ENCODE measurements at places on chromosomes 11 and 22.
A peak's percentile ranks its signal among the peaks of the same experiment; 100 is the strongest.

DNA sequence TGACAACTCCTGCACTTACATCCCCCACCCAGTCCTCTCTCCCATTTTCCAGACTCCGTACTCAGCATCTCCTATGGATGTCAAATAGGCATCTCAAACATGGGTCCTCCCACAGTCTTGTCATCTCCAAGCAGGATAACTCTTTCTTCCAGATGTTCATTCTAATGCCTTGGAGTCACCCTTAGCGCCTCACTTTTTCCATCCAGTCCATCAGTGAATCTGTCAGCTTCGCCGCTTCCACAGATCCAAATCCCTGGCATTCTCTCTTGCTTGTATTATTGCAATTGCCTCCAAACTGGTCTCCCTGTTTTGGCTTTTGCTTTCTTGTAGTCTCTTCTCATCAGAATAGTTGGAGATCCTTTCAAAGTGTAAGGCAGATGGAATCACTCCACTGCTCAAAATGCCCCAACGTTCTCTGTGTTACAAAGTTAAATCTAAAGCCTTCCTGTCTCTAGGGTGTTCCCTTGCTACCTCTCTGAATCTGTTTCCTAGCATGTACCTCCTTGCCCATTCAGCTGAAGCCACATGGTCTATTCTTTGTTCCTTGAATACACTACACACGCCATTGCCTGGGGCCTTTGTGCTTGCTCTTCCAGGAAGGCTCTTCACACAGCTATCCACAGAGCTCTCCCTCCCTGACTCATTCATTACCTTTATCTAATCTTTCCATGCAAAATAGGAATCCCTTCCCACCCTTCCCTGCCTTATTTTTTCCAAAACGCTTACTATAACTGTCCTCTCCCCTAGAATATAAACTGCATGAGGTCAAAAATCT lies 64.8 kb downstream of the UBASH3B start:
- no peak for DNase-seq

DNA sequence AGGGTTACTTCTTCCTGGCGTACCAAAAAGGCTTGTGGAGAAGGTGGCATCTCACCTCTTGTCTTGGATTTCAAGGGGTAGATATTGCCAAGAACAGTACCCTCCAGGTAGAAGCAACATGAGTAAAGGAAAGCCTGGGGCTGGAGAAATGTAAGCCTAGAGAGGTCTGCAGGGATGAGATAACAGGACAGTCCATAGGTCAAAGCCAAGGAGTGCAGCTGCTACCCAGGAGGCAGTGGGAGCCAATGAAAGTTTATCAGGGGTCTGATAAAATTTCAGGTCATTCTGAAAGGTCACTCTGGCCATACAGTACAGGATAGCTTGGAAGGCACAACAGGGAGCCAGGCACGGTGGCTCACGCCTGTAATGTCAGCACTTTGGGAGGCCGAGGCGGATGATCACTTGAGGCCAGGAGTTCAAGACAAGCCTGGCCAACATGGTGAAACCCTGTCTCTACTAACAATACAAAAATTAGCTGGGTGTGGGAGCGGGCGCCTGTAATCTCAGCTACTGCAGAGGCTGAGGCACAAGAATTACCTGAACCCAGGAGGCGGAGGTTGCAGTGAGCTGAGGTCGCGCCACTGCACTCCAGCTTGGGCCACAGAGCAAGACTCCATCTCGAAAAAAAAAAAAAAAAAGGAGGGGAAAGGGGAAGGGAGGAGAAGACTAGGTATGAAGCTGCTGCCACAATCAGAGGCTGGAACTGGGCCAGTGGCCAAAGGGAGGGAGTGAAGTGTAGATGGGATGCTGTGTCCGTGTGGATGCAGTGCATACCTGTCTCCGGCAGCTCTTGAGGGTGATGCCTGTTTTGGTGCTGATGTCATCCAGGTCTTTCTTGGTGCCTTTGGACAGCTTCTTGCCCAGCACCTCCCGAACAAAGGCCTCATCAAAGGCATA lies 1.2 kb downstream of the FIBP start:
- DNase-seq: no peak

GRCh38 chr22:50705851-50706351 lies 32.1 kb upstream of the ACR start:
- no peak for DNase-seq

DNA sequence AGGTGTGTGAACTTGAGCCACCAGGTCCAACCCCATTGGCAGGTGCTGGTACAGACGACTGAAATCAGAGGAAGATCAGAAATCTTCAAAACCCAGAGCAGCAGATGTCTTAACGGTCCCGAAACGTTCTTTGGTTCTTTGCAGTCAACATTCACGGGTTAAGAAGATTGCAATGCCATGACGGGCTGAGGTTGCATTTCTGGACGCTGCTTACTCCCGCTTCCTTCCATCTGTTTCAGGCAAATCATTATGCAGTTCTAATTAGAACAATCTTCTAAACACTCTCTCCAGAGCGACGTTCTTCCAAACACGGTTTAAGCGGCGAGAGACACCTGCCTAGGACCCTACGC lies 492 bp upstream of the LUZP2 start:
- DNase-seq: no peak

DNA sequence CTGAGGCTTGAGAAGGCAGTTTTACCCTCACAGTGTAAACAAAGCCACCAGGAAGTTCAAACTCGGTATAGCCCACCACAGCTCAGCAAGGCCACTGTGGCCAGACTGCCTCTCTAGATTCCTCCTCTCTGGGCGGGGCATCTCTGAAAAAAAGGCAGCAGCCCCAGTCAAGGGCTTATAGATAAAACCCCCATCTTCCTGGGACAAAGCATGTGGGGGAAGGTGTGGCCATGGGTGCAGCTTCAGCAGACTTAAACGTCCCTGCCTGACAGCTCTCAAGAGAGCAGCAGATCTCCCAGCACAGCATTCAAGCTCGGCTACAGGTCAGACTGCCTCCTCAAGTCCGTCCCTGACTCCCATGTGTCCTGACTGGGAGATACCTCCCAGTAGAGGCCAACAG lies 69.7 kb downstream of the TTC28 start:
- no peak for DNase-seq

GRCh38 chr11:86041975-86042378 lies 26.9 kb downstream of the PICALM start:
- DNase-seq: peak; percentile 67

GRCh38 chr11:67254798-67255197 lies 11.5 kb upstream of the GRK2 start:
- DNase-seq: no peak

DNA sequence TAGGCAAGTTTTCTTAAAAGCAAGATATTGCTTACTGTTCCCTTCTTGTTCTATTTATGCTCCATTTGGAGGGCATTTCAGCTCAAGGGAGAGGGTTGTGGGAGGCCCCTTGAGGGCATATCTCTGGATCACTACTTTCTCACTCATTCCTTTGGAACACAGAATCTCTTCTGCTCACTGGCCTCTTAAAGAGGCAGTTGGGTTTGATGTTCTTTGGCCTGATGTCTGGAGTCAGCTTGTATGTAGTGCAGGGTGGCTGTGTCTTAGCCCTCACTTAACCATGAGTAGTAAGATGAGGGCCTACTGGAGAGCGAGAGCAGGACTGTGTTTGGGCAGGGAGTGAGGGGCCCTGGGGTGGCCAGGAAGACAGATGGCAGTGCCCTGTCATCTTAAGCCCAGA lies 3.6 kb downstream of the INCENP start:
- no peak for DNase-seq

DNA sequence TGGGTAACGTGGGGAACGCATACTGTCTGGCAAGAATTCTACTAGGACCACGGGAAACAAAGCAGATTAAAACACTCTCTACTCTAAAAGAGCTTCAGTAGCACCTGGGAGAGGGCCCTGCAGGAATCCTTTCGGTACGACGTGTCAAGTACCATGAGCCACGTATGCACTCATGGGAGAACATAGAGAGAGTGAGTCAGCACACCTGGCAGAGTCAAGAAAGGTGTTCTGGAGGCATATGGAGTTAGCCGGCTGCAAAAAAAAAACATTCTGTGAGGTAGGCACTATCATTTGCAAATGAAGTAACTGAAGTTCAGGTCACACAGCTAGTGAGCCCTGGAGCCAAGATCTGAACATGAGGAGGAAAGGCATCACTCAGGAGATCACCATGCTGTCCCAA lies 71.1 kb upstream of the BID start:
- DNase-seq: peak; percentile 34

GRCh38 chr22:46149512-46150033 lies 753 bp upstream of the PPARA start:
- DNase-seq: no peak

DNA sequence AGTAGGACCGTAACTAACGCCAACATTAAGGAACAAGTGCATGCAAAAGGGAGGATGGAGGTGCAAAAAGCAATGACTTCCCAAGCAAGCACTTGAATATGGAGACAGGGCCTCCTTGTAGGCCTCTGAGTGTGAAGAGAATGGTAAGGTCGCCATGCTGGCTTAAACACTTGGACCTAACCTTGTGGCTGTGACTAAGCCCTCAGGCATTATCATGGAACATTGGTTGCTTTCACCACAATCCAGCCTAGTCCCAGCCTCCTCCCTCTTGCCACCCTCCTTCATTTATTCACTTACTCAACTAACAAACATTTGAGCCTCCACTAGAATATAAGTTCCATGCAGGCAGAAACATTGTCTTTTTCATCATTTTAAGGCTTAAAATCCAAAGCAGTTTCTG lies 11.9 kb upstream of the SYTL2 start:
- DNase-seq: no peak

DNA sequence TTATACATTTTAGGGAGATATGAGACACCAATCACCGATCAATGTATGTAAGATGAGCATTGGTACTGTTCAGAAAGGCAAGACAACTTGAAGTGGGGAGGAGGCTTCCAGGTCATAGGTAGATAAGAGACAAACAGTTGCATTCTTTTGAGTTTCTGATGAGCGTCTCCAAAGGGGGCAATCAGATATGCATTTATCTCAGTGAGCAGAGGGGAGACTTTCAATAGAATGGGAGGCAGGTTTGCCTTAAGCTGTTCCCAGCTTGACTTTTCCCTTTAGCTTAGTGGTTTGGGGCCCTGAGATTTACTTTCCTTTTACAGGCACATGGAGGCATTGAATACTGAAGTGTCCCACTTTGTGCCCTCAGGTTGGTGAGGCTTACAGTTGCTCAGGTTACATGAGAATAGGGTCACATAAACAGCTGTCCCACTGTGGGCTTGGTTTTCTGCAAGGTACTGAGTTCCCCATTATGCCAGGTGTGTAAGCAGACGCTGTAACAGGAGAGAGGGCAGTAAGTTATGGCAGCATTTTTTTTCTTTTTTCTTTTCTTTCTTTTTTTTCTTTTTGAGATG lies 129.8 kb upstream of the SERPIND1 start:
- DNase-seq: no peak

GRCh38 chr11:46392421-46393230 lies 1.1 kb upstream of the CHRM4 start:
- peak; percentile 87 for DNase-seq

DNA sequence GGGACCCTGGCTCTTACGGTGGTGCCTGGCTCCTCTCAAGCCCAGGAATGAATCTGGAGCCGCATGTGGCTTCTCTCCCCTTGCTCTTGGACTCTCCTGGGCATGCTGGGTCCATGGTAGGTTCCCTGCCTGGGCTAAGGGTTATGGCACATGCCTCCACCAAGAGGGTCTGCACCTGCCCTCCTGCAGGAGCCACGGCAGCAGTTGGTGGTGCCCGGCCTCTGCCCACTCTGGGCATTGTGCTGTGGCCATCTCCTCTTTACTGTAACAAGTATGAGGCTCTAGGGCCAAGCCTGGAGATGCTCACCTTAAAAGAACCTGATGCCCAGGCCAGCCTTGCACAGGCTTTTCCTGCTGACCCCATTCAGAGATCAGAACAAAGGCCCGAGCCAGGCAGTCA lies 104.0 kb upstream of the PITPNB start:
- DNase-seq: no peak

- DNase-seq: no peak
Observed at GRCh38 chr22:43053176-43053575, 36.0 kb downstream of the TTLL1 start.

DNA sequence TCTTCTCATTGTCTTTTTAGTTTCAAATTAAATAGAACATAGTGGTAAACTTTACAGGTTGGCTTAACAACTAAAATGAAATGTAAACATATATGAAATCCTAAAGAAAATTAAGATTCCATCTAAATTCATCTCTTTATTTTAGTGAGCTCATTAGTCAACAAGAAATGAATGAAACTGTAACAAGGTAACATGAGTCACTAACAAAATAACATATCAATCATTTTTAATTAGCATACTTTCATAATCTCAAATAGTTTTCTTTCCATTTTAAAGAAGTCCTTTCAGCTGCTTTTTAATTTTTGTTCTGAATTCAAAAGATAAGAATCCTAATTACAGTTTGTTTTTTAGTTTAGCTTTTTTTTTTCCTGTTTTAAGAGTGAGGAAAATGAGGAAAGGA lies 688.6 kb upstream of the TENM4 start:
- DNase-seq: no peak

DNA sequence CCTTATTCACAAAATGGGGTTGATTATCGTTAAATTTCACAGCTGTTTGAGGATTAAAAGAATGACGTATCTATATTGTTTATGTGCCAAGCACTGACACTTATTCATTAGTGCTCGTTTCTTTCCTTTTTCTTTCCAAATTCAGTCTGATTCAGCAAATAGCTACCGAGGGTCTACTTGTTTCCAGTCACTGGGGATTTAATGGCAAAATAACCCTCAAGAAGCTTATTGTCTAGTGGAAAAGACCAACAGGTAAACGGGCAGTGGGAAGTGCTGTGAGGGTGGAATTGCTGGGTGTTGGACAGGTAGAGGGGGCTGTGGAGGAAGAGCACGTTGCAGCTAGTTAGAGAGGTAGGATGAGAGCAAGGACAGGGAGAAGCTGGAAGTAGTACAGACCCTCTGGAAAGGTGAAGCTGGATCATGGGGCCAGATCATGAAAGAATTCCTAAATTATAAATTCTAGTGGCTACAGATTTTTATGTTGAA lies 48.3 kb upstream of the BIRC3 start:
- DNase-seq: no peak

Measured in RWPE1 (cell line).